ENCODE measurements at places on chromosomes 6 and 20.

GRCh38 chr6:35139924-35140638 is 1.1 kb downstream of the TCP11 start:
- peak; percentile 35 for DNase-seq

- DNase-seq, result no peak
Measured at GRCh38 chr6:39962831-39963230, 28.6 kb upstream of the MOCS1 start.

DNA sequence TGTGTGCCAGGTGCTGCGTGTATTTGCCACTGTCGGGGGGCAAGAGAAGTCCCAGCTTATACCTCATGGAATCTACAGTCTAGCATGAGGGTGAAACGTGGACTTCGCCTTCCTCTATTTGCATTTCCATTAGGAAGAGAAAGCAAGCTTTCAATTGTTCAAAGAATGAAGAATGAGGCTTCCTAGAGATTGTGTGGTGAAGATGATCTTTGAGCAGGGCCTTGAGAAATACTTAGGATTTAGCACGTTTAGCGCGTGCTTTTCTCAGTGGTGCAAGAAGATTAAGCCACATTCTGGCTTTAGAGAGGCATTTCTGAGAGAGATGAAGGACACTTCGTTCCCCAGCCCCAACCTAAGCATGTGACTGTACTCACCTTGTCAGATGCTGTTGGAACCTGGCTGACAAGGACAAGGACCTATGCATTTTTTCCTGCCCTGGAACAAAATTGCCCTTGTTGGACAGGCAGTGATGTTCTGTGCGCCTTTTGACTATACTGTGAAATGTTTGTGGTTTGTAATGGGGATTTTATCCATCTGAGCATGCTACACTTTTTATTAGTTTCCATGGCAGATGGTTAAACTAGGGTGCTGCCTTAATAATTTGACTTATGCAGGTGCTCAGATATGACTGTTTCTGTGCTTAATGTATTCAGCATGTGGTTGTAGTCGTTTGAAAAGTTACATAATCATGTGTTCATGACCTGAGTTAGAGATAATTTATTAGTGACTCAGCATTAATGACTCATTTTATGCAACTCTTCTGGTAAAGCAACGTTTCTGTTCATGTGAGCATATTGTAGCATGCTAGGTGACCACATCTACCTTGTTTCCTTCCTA is 10.7 kb downstream of the TULP4 start:
- DNase-seq, result no peak

DNA sequence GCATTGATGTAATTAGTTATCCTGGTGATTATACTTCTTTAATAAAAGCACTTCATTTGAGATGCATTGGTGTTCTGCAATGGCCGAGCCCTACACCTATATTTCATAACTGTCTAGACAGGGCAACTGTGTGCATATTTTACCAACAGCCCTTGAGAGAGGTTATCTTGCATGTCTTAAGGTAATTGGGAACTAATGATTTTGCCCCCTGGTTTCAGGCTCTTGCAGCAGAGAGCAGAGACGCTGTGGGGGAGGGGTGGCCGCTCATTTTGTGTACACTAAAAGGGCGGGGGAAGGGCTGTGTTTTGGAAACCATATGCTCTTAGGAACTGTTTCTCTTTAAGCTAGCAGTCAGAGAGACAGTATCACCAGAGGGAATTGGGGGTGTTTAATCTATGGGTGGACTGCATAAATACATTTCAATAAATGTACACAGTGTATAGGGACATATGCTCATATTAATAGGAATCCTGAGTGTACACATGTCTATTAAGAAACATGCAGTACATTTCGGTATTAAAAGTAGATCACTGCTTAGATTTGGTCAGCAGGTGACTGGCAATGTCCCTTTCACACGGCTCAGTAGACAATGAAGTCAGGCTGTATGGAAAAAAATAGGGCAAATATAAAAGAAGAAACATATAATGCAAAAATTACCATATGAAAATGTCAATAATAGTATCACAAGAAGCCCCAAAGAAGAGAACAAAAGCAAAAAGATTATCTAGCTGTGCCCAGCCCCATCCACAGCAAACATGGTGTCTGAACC is 402.9 kb upstream of the CITED2 start:
- no peak for DNase-seq

- peak; percentile 56 for DNase-seq
Measured at GRCh38 chr6:42251911-42252637, 34.4 kb upstream of the MRPS10 start.

DNA sequence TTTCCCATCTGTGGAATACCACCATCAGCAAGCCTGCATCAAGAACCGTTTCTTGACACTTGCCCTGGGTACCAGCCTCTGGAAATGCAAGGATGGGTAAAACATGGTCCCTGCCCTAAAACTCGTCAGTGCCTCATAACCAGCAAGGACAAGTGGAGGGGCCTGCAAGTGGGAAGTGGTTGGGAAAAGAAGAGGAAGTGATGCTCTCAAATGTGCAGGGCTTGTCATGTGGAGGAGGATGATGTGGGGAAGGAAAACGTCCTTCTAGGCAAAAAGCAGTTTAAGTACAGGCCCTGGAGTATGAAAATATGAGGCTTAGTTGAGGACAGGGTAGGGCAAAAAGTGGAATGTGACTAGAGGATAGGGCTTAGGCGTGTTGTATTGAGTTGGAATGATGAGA is 19.0 kb downstream of the RREB1 start:
- DNase-seq, result no peak

DNA sequence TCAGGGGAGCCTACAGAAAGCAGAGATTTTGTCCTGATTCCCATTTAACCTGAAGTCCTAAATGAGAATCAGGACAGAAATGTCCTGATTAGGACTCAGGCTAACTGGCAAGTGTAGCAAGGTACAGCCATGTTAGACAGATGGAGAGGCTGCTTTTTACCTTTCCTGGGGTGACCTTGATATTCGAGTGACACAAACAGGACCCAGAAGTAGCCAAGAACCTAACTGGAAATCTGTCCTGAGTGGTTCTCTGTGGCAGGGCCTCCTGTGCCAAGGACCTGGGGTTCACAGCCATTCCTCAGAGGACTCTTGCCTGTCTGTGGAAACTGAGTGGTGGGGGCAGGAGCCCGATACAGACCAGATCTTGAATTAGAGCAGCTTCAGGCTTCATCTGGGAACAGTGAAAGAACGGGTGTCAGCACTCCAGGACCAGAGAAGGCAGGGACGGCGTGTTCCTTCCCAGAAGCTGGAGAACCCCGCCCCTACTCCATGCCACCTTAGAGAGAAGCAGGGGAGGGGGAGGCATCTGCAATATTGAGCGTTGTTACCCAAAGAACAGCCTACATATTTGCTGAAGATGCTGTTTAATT is 4.3 kb upstream of the FUCA2 start:
- DNase-seq, result no peak

- no peak for DNase-seq
Measured at GRCh38 chr20:61682114-61682995, 383.3 kb downstream of the TAF4 start.

DNA sequence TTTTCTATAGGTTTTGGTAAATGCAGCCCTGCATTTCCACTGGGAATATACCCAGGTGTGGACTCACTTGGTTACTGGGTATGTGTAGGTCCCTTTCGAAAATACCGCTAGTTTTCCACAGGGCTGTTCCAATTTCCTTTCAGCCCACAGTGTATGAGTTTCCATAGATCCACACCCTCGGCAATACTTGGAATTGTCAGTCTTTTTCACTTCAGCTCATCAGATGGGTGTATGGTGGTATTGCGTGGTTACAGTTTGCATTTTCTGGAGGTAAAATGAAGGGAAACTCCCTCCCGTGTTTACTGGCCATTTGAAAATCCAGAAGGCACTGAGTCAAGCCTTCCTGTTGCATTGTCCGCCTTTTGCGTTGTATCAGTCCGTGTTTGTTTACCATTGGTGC is 453.6 kb downstream of the CDH26 start:
- DNase-seq, result no peak

- peak; percentile 92 for DNase-seq
Measured at GRCh38 chr20:58907320-58908137, 55.0 kb downstream of the GNAS start.

GRCh38 chr6:159450815-159451465 is 242.1 kb downstream of the SOD2 start:
- DNase-seq, result no peak

DNA sequence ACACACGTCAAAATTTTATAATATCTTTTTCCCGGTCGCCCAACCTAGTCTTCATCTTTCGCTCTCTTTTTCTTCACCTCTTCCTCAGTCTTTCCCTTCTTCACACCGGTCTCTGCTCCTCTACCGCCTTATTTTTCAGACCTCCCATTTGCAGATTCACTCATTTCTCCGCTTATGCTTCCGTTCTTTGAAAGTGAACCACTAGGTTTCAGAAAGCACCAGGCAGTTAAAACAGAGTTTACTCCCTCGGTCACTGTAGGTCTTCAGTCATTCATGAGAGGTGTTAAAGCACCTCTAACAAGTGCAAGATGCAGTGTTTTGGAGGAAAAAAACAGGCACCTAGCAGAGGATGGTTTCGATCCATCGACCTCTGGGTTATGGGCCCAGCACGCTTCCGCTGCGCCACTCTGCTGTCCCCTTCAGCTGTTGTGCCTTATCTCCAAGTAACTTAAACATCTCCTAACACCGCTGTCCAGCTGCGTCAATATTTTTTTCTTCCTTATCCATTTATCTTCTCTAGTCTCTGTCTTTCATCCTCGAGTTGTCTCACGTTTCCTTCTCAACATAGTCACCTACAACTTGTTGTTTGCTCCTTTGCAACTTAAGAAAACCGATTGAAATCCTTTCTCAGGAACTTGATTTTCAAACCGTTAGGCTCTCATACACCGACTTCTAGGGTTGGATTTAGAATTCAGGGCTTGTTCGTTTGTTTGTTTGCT is 119.7 kb upstream of the ZNF184 start:
- DNase-seq, result no peak

GRCh38 chr6:17771609-17772008 is 64.9 kb upstream of the NUP153 start:
- DNase-seq, result no peak

- DNase-seq, result no peak
Measured at GRCh38 chr20:6006603-6006949, 47.3 kb downstream of the LRRN4 start.

DNA sequence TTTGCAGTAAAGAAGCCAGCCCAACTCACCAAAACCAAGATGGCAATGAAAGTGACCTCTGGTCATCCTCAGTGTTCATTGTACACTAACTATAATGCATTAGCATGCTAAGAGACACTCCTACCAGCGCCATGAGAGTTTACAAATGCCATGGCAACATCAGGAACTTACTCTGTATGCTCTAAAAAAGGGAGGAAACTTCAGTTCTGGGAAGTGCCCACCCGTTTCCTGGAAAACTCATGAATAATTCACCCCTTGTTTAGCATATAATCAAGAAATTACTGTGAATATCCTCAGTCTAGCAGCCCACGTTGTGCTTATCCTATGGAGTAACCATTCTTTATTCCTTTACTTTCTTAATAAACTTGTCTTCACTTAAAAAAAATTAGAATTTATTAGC is 19.4 kb upstream of the TRERF1 start:
- DNase-seq, result no peak

Data from stomach (tissue), 19 donors.